GM13977 (cell line): ENCODE measurements at places on chromosomes 5 and 9.

GRCh38 chr5:96220610-96221390 is 212.2 kb downstream of the PCSK1 start:
- peak; percentile 8 for DNase-seq

- no peak for DNase-seq
Measured at GRCh38 chr5:661891-662750, 31.0 kb downstream of the TPPP start.

DNA sequence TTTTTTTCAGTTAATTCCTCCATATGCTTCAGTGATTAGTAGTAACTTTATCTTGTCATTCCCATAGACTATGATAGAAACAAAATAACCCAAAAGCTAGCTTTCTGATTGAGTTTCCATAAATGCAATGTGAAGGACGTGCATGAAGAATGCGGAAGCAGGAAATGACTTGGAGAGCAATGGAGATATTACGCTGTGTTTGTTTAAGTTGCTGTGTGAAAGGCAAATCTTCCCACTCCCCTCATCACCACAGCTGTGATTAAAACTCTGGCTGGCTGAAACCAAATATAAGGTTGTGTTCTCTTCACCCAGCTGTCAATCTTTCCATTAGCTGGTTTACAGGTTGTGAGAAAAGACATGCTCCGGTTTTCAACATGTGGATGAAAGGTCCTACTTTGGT is 83.9 kb downstream of the NR2F1-AS1 start:
- no peak for DNase-seq

DNA sequence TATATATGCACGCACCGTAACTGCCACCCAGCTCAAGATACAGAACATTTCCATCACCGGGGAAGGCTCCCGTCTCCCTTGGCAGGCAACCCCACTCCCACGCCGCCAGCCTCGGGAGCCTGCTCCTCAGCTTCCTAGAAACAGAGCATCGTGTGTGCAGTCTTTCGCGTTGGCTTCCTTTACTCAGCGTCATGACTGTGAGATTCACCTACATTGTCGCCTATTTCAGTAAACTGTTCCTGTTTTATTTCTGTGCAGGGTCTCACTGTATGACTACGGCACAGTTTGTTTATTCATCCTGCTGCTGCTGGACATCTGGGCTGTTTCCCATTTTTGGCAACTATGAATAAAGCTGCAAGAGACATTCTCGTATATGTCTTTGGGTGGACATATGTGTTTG is 90.7 kb downstream of the STK10 start:
- no peak for DNase-seq

GRCh38 chr5:41305056-41305455 is 91.7 kb upstream of the C6 start:
- no peak for DNase-seq
